Stimulated activated CD4-positive, alpha-beta T cell treated with anti-CD3 and anti-CD28 coated beads, TNF-alpha, amount 100 ng/mL, for 24 hours (primary cell): ENCODE measurements at places on chromosomes 6 and 20.

GRCh38 chr20:2688041-2688591, 4.5 kb upstream of the EBF4 start:
- DNase-seq: peak; percentile 42

GRCh38 chr6:130958468-130958867, 104.6 kb downstream of the EPB41L2 start:
- DNase-seq: no peak

DNA sequence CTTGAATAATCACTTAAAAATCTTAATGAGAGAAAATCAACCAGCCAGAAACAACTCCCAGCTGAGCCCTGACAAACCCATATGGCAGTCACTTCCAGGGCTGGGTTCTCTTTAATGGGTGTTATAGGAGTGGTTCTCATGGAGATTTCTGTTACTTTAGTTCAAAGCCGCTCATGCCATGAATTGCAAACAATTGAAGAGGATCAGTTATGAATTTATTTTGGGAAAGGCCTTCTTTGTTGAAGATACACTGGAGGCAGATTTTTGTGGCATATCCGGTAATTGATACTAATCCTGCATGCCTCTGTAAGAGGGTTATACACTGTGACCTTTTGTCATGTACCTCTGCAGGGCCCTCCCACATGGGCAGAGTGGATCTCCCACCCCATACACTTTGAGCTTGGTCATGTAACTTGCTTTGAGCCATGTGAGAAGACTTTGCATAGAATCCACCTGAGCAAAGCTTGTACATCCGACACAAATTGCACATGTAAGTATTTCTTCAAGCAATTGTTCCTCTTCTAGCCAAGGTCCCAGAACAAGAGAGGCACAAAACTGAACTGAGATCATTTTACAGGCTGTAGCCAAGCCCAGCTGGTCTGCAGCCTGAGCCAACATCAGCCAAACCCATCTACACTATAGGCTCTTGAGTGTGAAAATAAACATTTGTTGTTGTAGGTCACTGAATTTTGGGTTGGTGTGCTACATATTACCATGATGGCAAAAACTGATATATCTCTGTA, 492.3 kb downstream of the PREX1 start:
- no peak for DNase-seq

- DNase-seq: no peak
These were observed 64.8 kb downstream of the TSHZ2 start for GRCh38 chr20:53036992-53037391.

DNA sequence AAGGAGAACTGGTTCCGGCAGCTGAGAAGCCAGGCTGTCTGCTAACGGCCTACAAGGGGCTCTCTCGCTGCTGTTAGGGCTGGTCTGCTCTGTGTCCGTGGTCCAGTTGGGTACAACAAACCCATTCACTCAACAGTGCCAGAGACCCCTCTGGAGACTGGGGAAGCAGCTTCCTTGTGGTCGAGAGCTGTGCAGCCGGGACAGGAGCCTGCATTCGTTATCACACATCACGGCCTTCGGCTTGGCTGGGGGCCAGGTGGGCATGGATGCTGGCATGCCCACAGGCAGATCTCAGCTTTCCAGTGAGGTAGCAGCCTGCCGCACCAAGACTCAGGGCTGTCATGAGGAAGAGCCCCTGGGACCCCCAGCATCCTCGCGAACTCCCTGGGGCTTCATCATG, 124.7 kb downstream of the PREX1 start:
- no peak for DNase-seq

DNA sequence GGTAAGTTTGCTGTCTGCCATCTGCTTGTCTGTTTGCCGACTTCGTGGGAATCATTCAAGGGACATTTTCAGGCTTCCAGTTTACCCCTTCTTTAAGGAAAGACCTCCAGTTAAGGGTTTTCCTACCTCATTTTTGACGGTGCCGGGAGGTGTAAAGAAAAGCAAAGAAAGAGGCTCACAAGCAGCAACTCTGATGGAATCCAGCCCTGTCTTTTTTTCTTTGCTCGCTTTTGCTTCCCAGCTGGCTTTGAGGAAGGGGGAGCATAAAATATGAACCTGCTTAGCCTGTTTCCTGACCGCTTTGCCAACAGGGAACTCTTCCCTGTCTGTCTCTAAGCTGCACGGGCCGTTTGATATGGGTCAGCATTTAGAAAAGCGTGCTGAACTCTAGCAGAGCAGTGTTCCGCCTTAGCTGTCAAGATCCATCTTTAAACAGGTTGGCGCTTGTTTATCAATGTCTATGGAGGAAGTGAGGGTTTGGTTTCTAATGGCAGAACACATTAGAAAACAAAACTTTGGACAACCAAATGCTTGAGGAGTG, 13.8 kb downstream of the SYTL3 start:
- no peak for DNase-seq

- DNase-seq: no peak
These were observed 43.9 kb downstream of the SLC22A23 start for GRCh38 chr6:3412779-3413500.

DNA sequence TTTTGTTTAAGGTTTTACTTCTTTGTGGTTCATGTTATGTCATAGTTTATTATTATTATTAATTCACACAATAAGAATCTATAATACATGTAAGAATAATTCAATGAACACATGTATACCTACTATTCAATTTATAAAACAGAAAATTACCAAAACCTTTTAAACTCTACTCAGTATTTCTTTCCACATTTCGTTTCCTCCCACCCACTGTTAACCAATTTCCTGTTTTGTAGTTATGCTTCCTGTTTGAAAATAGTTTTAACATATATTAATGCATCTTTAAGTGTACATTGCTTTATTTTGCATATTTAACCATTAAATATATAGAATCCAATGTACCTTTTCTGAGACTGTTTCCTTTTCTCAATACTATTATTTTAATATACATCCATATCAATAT, 397.9 kb upstream of the SPTLC3 start:
- no peak for DNase-seq

DNA sequence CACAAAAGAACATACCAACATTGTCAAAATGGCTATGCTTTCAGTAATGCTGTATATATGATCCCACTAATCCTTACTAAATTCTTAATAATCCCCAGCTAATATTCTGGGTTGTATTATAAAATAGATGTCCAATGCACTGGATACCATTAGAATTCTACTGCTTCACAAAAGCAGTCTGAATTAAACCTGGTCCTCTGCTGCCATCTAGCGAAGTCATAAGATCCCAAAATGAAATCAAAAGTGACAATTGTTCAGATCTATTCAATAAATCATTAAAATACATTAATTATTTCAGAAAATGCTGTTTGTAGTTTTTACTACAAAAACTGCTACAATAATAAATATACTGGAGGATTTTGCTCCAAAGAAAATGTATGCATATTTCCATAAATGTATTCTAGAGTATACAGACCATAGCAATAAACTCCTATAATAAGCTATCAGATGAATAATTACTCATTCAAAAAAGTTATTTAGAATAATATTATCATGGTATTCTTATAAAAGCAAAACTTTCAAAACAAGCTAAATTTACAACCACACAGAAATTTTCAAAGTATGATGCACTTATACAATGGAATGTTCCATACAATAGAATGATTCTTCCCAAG, 92.6 kb downstream of the RNGTT start:
- peak; percentile 1 for DNase-seq
